ENCODE measurements at places on chromosomes 4 and X. TPM values are rescaled to one million over a fixed set of nuclear protein-coding genes. Genes with fewer than 3 reads are reported as not detected.

DNA sequence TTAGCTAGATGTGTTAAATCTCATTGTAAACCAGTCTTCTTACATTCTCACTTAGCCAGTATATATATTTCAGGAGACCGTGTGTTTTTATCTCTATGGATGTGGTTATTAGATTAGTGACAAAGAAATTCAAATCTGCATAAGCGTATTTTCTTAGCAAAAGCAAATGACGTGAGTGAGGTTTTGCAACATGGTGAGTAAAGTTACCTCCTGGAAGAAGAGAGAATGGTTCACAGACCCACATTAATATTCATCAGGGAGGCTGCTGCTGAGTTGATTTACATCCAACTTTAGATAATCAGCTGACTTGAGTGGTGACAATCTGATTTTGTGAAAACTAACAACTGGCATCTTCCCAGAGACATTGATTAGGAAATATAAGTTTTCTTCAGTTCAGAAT is 589.9 kb upstream of the GALNT7 start:
- H3K4me1 ChIP-seq: peaks cover 5% of the 10 kb centered on the region
- H3K36me3 ChIP-seq: no peaks in the 10 kb centered on the region
- no peak for DNase-seq
- H3K27ac ChIP-seq: no peak overlapping the region
- no peak overlapping the region for H3K4me3 ChIP-seq

The HSFX3 gene
- total RNA-seq: not detected

GRCh38 chr4:114599231-114599902 is 760 bp downstream of the UGT8 start:
- no peak overlapping the region for H3K27ac ChIP-seq
- peaks cover 57% of the 10 kb centered on the region for H3K27me3 ChIP-seq
- peak; percentile 27 for DNase-seq
- peaks cover 13% of the 10 kb centered on the region for H3K4me1 ChIP-seq
- peak overlapping the region; percentile 90 for H3K4me3 ChIP-seq
- peaks cover 8% of the 10 kb centered on the region for H3K36me3 ChIP-seq

GRCh38 chr4:25449688-25450087 is 72.6 kb downstream of the ANAPC4 start:
- H3K27me3 ChIP-seq: no peaks in the 10 kb centered on the region
- no peak overlapping the region for H3K4me3 ChIP-seq
- no peak overlapping the region for H3K27ac ChIP-seq
- no peaks in the 10 kb centered on the region for H3K36me3 ChIP-seq

The GNPDA2 gene
- total RNA-seq: 11.4 TPM

The SORBS2 gene
- total RNA-seq: 34.5 TPM

DNA sequence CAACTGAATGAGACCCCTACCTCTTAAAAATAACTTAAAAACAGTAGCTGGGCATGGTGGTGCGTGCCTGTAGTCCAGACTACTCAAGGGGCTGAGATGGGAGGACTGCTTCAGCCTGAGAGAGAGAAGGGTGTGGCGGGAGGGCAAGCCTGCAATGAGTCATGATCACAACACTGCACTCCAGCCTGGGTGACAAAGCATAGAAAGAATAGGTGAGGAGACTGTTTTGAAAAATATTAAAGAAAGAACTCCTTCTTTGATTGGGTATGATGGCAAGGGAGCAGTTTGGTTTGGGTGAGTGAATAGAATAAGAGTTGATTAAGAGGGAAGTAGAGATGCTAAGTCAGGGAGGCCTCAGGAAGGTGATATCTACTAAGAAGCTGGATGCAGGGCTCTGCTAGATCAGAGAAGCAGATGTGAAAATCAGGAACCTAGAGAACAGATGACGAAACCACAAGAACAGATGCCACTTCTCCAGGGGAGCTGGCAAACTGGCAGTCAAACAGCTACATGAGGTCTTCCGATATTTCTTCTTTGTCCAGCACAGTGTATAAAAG is 318.6 kb downstream of the OPHN1 start:
- peaks cover 18% of the 10 kb centered on the region for H3K4me1 ChIP-seq
- H3K36me3 ChIP-seq: peaks cover 3% of the 10 kb centered on the region
- H3K4me3 ChIP-seq: no peak overlapping the region
- H3K27me3 ChIP-seq: no peaks in the 10 kb centered on the region

DNA sequence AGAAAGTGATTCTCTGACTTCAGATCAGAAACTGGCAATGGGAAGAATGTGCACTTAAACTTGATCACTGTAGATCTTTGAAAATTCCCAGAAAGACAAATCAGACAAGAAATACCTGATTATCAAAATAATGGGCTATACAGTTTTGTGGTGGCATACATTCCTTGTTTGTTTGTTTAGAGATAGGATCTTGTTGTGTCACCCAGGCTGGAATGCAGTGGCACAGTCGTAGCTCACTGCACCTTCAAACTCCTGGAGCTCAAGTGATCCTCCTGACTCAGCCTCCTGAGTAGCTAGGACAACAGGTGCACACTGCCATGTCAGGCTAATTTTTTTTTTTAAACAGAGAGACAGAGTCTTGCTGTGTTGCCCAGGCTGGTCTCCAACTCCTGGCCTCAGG is 81.0 kb upstream of the SPRY1 start:
- H3K36me3 ChIP-seq: peaks cover 13% of the 10 kb centered on the region
- no peak overlapping the region for H3K4me3 ChIP-seq
- H3K27me3 ChIP-seq: no peaks in the 10 kb centered on the region
- no peak overlapping the region for H3K27ac ChIP-seq

GRCh38 chrX:145694048-145694447 is 123.6 kb upstream of the SLITRK2 start:
- H3K27me3 ChIP-seq: no peaks in the 10 kb centered on the region
- H3K27ac ChIP-seq: no peak overlapping the region
- no peaks in the 10 kb centered on the region for H3K36me3 ChIP-seq
- no peak for DNase-seq
- H3K4me1 ChIP-seq: no peaks in the 10 kb centered on the region

GRCh38 chr4:76610751-76611547 is 175.9 kb downstream of the SHROOM3 start:
- H3K27me3 ChIP-seq: no peaks in the 10 kb centered on the region
- peaks cover 30% of the 10 kb centered on the region for H3K4me1 ChIP-seq
- H3K27ac ChIP-seq: no peak overlapping the region
- H3K36me3 ChIP-seq: no peaks in the 10 kb centered on the region

GRCh38 chrX:134418317-134419113 is 41.5 kb upstream of the HPRT1 start:
- H3K27me3 ChIP-seq: no peaks in the 10 kb centered on the region
- H3K27ac ChIP-seq: no peak overlapping the region
- H3K4me3 ChIP-seq: no peak overlapping the region
- no peaks in the 10 kb centered on the region for H3K4me1 ChIP-seq

- H3K36me3 ChIP-seq: no peaks in the 10 kb centered on the region
- no peaks in the 10 kb centered on the region for H3K27me3 ChIP-seq
- no peak overlapping the region for H3K27ac ChIP-seq
- DNase-seq: no peak
- no peak overlapping the region for H3K4me3 ChIP-seq
Measured at GRCh38 chr4:33696041-33696440, 2548.3 kb downstream of the ARAP2 start.

GRCh38 chrX:54921427-54922021 is 900 bp downstream of the TRO start:
- peak; percentile 66 for DNase-seq
- peak overlapping the region; percentile 95 for H3K27ac ChIP-seq
- peaks cover 12% of the 10 kb centered on the region for H3K36me3 ChIP-seq

GRCh38 chrX:21408788-21409187 is 34.6 kb downstream of the CNKSR2 start:
- no peak for DNase-seq
- H3K27me3 ChIP-seq: no peaks in the 10 kb centered on the region
- peaks cover 11% of the 10 kb centered on the region for H3K4me1 ChIP-seq
- H3K36me3 ChIP-seq: peaks cover 8% of the 10 kb centered on the region

GRCh38 chr4:4980621-4981230 is 38.5 kb downstream of the CYTL1 start:
- H3K4me3 ChIP-seq: no peak overlapping the region
- H3K27me3 ChIP-seq: no peaks in the 10 kb centered on the region
- H3K4me1 ChIP-seq: peaks cover 18% of the 10 kb centered on the region
- no peak overlapping the region for H3K27ac ChIP-seq
- DNase-seq: no peak
- peaks cover 3% of the 10 kb centered on the region for H3K36me3 ChIP-seq

The NEXMIF gene
- total RNA-seq: 1.9 TPM

All from neural crest cell (in vitro differentiated cells).